NCI-H446 treated with DMSO at 0.1 percent for 48 hours (cell line): ENCODE measurements at places on chromosomes 1 and 21.

GRCh38 chr21:44710294-44710665, 1.1 kb downstream of the TSPEAR start:
- DNase-seq = no peak

DNA sequence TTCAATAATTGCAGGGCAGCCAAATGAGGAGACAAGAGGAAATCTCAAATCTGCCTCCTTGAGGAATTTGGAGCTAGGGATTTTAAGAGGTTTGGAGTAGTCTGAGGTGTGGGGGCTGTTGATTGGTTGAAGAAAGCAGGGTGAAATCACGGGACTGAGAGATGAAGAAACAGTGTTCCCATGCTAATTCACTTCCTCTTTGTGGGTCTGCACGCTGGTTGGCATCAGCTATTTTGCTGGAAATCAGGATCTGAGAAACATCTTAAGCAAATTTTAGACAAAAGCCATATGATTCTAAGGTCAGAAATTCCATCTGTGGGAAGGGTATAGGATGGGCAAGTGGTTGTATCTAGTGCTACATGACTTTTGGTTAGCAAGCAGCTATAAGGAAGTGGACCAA, 107.1 kb upstream of the PAXBP1 start:
- no peak for DNase-seq

DNA sequence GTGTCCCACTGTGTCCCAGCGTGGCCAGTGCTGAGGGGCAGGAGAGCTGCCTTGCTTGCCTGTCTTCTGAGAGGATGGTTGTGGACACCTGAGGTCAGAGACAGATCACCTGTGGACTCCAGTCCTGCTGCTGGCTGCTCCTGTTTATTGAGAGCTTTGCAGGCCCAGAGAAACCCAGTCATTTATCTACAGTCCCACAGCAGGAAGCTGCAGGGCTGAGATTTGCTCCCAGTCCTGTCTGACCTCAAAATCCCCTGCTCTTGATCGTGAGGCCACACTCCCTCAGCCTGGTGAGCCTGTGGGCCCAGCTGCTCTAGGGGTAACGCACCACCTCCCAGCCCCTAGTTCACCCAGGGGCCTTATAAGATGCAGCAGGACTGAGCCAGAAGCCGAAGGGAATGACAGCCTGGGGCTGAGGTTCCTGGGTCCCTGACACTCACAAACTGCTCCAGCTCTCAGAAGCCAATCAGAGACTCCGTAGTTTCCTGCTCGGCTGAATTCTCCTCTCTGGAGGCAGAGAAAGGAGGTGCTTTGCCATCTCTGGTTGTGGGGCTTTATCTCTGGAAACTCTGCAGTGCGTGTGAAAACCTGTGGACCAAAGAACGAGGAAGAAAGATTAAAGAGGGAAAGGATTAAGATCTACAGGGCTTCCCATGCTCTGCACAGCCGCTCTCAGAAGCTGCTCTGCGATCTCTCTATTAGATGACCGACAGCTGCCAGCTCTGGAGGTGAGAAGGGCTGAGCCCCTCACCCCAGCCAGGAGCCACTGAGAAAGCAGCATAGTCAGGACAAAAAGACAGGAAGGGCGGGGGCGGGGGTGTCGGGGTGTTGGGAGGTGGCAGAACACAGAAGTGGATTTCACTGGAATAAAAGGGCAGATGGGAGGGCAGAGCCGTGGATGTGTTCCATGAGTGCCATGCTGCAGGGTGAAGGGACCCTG, 39.1 kb downstream of the UBIAD1 start:
- DNase-seq = no peak

DNA sequence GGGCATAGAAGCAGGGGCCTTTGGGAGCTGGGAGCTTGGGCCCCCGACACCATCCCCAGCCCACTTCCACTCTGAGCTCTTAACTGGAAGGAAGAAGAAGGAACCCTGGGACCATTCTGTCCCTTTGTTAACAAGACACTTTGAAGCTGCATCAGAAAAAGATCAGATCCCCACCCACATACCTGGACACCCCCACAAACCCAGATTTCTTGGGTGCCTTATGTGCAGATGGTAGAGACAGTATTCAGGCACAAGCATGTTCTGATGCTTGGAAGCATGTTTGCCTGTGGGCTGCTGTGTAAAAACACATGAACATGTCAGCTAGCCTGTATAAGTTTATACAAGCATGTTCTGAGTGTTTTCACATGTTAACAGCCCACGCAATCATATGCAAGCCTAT, 3.7 kb downstream of the DLGAP3 start:
- DNase-seq = no peak

GRCh38 chr1:9858293-9859035, 34.7 kb upstream of the CLSTN1 start:
- DNase-seq = no peak

DNA sequence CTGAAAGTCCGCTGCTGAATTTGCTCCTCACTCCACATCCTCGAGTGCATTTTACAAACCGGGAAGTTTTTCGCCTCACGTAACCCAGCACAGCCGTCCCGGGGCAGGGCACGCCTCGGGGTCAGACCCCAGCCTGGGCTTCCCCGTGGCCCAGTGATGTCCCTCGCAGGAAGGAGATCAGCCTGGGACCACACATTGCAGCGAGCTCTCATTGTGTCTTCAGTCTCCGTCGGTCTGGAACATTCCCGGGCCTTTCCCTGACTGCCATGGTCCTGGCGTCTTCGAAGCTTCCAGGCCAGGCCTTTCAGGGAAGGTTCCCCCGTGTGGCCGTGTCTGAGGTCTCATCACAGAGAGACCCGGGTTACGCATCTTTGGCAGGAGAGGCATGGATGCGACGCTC, 43.5 kb downstream of the MORN1 start:
- DNase-seq = no peak

GRCh38 chr1:114075546-114076242, 78.0 kb downstream of the SYT6 start:
- DNase-seq = no peak

GRCh38 chr1:12615865-12616708, 1.9 kb downstream of the DHRS3 start:
- no peak for DNase-seq

- DNase-seq = no peak
Measured at GRCh38 chr1:186708694-186709097, 28.5 kb upstream of the PTGS2 start.

DNA sequence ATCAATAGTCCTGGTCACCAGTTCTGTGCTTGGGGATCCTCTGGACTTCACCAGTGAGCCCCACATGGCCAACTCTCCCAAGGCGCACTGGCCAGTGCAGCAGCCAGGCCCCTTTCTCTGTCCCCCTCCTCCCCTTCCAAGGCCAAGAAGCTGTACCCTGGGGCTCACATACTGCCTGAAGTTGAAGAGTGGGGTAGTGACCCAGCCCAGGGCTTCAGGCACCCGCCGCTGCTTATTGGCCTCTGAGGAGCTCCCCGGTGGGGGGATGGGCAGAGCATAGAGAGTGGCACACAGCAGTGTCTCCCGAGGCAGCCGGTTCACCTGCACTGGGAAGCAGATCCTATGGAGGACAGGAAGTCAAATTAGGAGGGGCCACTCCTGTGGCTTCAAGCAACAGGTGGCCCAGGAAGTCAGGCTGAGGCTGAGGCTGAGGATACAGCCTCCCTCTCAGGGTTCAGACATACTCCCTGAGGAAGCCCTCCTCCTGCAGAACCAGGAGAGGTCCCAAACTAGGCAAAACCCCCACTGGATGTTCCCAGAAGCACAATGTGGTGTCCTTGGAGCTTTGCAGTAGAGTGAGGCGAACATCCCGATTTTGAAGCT, 38.2 kb upstream of the PPP1R15B start:
- DNase-seq = no peak

GRCh38 chr1:88566615-88567387, 117.3 kb upstream of the PKN2 start:
- no peak for DNase-seq

- DNase-seq = peak; percentile 44
Measured at GRCh38 chr1:61337981-61338848, 255.9 kb downstream of the NFIA start.

GRCh38 chr1:64236541-64236954, 33.1 kb downstream of the UBE2U start:
- no peak for DNase-seq

- DNase-seq = no peak
Measured at GRCh38 chr1:69861641-69862040, 293.9 kb downstream of the LRRC7 start.

DNA sequence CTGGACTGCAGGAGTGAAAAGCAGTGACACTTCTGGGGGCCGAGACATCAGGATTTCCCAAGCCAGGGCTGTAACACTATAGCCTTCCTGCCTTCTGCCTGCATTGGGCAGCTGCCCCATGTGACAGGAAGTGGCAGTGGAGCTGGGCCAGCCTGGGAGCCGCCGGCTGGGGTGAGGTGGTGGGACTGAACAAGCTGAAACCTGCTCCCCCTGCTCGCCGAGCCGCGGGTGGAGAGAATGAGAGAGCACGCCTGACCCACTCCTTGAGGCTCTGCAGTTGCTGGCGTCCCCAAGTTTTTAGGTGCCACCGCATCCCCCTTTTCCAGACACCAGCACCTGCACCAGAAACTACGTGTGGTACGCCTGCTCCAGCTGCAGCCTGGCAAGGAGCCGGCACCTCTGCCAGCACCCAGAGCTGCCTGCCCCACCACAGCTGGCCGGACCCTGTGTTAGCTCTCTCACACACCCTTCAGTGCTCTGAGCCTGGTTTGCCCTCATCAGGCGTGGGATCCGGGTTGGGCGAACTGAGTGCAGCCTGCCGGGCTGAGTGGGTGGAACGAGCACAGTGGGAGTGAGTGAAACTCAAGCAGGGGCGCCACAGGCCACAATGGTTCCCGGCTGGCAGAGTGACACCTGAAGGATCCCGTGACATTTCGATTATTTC, 119.4 kb downstream of the AKT3 start:
- no peak for DNase-seq

GRCh38 chr21:45383615-45384201, 21.3 kb upstream of the COL18A1 start:
- no peak for DNase-seq

DNA sequence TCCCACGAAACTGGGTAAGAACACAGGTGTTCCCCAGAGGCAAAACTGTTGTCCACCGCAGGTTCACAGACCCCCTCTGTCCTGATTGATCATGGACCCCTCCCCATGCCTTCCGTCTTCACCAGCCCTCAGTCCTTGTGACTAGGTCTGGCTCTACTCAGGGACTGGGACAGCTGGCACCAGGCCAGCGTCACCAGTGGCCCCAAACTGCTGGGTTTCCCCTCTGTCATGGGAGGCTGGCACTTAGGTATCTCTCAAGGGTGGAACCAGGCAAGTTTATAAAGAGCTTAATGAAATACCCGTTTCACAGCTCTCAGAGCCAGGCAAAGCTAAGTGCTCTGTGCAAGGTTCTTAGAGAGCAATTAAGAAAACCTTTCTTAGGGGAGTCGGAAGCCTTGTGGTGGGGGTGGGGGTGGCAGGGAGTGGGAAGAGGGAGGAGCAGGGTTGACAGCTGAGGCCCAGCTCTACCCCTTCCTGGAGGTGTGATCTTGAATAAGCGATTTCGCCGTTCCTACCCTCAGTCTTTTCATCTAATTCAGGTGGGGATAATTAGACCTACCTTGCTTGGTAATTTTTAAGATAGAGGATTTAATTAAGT, 35.0 kb upstream of the IFNLR1 start:
- no peak for DNase-seq

DNA sequence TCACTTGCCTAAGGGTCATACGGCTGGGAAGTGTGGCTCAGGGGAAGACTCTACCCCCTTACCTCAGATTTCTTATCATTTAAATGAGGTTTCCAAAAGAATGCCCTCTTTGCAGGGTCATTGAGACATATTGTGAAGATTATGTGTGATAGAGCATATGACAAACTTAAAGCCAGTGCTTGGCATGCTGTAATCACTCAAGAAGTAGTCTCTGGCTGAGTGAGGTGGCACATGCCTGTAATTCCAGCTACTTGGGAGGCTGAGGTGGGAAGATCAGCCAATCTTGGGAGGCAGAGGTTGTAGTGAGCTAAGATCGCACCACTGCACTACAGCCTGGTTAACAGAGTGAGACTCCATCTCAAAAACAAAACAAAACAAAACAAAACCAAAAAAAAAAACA, 7.5 kb upstream of the LDLRAD2 start:
- no peak for DNase-seq

GRCh38 chr1:155063550-155064110, at the start of gene EFNA4:
Gene EFNA4 (plus strand): TSS chr1:155063740. CDS start chr1:155063824, 84 bp downstream.
- DNase-seq = peak; percentile 51

GRCh38 chr21:35099310-35099709, 50.2 kb upstream of the RUNX1 start:
- DNase-seq = no peak
